ENCODE measurements at places on chromosomes 3 and 15. TPM values are rescaled to one million over a fixed set of nuclear protein-coding genes. Genes with fewer than 3 reads are reported as not detected.

The SMCO1 gene
- total RNA-seq, result 28.7 TPM

The CHRNB4 gene
- not detected for total RNA-seq

DNA sequence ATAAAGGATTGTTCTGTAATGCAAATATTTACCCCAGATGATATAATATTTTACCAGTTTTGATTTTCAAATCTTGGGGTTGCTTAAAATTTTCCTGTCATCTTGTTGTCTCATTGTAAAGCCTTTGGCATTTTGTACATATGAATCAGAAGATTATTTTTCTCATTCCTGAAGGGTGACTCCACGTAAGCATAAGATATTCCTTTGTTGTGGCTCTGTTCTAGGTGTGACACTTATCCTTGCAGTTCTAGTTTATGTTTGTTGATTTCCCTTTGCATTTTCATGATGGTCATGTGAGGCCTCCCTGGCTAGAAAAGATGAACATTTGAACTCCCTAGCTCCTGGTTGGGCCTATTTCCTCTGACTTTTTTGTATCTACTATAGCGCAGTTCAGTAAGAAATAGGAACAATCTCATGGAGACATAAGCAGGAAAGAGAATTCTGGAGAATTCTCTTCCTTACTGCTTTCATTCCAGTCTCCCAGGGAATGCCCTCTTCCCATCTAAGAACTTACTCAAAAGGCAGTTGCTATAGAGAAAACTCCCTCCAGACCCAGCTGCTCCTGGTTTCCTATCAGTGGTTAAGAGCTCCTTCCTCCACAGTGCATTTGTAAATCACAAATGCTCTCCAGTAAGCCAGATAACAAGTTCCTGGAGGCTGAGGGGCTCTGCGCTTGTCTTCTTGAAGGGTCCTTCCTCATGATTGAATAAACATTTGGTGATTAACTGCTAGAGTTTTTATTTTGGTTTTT, 124.7 kb downstream of the WNT5A start:
- no peak for DNase-seq

DNA sequence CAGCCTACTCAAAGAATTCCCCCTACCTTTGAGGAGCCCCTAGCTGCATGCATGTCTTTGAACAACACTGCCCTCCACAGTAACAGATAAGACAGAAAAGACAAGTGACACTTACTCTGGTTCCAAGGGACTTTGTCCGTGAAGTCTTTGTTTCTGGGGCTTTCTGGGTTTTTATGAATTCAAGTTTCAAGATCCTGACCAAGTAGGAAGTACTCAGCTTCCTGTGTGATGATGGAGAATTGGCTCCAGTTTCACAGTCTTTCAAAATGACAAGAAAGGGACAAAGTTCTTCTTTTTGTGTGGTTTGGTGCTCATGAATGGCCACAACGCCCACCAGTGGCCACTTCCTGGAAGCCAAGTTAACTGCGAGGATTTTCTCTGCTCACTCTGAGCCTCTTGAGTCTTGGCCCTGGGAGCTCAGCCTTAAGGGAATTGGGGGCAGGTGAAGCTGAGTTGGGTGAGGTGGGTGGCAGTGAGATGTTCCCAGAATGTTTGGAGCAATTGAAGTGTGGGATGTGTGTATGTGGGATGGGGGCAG, at the start of gene CCR1:
TSS of gene CCR1 (minus strand) at position 147 of the 538 bp plus-strand sequence. CDS start 4,000 bp downstream, outside the sequence.
- no peak for DNase-seq

DNA sequence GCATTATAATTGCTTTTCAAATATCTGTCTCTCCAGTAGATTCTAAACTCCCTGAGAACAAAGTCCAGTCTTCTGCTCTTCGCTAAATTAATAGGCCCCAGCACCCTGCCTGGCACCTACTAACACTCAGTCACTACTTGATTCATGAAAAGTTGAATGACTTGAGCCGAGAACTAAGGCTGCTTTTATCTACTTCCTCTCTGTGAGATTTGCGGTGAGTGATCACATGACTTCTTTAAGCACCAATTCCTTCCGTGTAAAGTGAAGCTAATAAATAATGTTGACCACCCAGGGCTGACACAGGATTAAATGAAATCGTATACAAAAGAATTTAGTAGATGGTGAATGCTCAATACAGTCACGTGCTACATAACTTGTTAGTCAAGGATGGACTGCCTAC, 44.6 kb upstream of the PGPEP1L start:
- DNase-seq, result no peak

DNA sequence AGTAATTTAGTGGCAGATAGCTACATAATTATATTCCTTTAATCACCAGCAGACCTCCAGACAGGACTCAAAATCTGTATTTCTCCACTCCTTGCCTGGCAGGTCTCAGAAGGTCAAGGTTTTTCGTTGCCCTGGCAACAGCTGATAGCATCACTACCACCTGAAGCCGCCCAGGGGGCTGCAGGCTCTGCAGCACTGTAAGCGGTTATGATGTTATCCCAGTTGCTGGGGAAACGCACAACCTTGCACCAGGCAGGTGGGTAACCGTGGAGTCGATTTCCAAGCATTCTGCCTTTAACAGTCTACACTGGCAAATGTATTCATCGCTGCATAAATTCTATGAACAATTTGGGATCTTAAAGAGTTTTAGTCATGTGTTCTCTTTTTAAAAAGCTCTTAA, 756.3 kb downstream of the NTRK3 start:
- no peak for DNase-seq

DNA sequence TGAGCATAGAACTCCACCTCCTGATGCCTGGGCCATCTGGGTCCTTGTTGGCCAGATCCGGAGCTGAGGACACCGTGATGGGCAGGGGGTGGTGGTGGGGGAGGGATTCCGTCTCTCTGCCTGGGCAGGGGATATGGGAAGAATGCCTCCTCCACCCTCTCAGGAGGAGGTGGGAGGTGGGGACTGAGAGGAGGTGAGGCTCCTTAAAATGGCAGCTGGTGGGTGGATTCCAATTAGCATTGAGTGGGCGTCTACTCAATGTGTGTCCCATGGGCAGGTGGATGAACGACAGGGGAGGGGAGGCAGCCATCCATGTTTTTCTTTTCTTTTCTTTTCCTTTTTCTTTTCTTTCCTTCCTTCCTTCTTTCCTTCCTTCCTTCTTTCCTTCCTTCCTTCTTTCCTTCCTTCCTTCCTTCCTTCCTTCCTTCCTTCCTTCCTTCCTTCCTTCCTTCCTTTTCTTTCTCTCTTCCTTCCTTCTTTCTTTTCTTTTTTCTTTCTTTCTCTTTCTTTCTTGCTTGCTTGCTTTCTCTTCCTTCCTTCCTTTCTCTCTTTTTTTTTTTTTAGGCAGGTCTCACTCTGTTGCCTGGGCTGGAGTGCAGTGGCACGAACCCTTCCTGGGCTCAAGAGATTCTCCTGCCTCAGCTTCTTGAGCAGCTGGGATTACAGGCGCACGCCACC, 5.0 kb downstream of the SLC28A1 start:
- no peak for DNase-seq

- DNase-seq, result no peak
These were observed 8.4 kb downstream of the MED12L start for GRCh38 chr3:151093905-151094304.
